A172 (cell line): ENCODE measurements at places on chromosomes 7 and 10. TPM values are rescaled to one million over a fixed set of nuclear protein-coding genes. Genes with fewer than 3 reads are reported as not detected.
A peak's percentile ranks its signal among the peaks of the same experiment; 100 is the strongest.

The OR2A5 gene
- not detected in 2 replicates for total RNA-seq

- peak; percentile 4 for DNase-seq
Measured at GRCh38 chr7:136523571-136523970, 344.9 kb upstream of the CHRM2 start.

DNA sequence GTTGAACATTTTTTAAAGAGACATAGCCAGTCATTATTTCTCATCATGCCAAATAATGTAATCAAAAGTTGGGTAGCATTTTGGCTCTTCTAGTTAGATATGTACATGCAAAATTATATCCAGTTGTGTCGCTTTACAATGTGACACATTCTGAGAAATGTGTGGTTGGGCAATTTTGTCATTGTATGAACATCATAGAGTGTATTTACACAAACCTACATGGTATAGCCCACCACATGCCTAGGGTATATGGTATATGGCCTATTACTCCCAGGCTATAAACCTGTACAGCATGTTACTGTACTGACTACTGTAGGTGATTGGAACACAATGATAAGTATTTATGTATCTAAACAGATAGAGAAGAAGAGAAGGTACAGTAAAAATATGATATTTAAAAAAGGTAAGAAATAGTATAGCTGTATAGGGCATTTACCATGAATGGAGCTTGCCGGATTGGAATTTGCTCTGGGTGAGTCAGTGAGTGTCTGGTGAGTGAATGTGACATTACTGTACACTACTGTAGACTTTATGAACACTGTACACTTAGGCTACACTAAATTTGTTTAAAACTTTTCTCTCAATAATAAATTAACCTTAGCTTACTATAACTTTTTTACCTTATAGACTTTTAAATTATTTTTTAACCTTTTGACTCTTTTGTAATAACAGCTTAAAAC lies 16.5 kb downstream of the ZNF365 start:
- no peak for DNase-seq

The GATA3 gene
- 0.12 and 0.46 TPM in 2 replicates for total RNA-seq

DNA sequence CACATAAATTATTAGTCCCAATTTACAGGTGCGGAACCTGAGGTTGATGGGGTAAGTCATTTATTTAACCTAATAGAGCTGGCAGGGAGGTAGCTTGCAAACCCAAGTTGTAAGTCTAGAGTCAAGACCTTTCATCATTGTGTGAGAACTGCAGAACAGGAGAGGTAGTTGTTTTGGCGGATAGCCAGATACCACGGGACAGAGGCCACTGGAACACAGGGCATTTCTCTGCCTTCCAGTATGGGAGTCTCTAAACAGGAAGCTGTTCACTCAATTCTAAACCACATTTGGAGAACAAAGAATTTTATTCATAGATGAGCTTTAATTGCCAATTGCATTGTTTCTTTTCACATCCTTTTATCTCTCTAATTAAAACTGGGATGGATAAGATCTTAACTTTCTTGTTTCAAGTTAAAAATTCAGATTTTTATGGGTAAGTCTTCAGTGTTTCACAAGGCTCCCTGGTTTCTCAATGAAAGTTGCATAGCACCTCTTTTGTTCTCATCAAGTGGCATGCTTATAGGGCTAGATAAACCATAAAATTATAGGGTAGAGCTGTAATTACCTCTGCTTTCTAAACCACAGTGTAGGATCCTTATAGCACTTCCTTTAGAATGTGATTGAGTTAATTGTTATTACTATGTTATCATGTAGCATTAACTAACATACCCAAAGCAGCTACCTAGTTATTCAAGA lies 489.0 kb downstream of the GATA3 start:
- DNase-seq, result no peak

GRCh38 chr7:15323550-15323949 lies 238.3 kb downstream of the AGMO start:
- no peak for DNase-seq
